NCI-H446 treated with DMSO at 0.1 percent for 48 hours (cell line): ENCODE measurements at places on chromosomes 5 and 9.

- DNase-seq = no peak
Observed at GRCh38 chr9:61671276-61671973, 481.6 kb downstream of the SPATA31A7 start.

DNA sequence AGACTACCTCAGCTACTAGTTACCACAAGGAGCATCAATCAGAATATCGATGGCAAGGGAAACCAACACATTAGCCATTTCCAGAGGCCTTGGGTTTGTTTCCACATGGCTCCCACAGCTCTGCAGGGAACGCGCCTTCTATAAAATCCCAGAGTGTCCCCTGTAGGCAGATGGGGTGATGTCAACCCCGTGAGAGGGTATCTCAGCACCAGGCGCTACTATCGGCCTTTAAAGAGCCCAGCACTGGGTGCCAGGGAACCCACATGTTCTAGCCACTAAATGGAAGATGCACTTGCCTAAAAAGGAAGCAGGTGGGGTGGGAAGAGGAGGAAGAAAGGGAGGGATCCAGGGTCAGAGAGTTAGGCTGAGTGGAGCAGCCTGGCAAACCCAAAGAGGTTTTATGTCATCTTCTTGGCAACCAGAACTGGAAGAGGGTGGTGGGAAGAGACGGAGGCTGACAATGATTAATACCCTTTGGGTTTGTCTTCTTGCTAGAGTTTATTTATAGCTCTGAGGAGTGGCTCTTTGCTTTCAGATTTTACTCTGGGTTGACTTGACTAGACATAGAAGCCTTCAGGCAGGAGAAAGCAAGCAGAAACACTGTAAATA is 19.9 kb downstream of the MACROH2A1 start:
- no peak for DNase-seq

- DNase-seq = peak; percentile 0
Observed at GRCh38 chr9:121598965-121599871, 52.2 kb upstream of the DAB2IP start.

- no peak for DNase-seq
Observed at GRCh38 chr5:154761046-154761736, 6.0 kb downstream of the LARP1 start.
